NAMALWA (cell line): ENCODE measurements at places on chromosomes 4 and X.

- DNase-seq = peak; percentile 60
These were observed 19.1 kb upstream of the S100P start for GRCh38 chr4:6674500-6675149.

GRCh38 chr4:109434007-109434971 is 674 bp downstream of the SEC24B start:
- peak; percentile 49 for DNase-seq

DNA sequence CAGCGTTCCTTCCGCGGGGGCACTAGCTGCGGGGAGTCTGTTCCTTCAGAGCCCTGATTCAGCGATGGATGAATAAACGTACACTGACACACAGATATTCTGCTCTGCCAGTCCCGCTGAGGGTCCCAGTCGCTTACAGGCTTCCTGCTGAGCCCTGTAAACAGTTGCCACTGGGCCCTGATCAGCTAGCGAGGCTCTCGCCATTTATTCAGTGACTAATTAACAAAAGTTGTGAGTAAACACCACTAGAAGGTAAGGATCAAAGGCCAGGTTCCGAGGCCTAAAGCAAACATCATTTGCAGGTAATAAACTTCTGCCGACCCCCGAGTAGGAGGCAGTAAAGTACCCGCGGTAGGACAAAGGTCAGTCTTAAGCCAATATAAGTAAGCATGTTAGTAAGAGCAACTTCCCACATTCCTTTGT is 442.6 kb upstream of the GALNT7 start:
- DNase-seq = no peak

DNA sequence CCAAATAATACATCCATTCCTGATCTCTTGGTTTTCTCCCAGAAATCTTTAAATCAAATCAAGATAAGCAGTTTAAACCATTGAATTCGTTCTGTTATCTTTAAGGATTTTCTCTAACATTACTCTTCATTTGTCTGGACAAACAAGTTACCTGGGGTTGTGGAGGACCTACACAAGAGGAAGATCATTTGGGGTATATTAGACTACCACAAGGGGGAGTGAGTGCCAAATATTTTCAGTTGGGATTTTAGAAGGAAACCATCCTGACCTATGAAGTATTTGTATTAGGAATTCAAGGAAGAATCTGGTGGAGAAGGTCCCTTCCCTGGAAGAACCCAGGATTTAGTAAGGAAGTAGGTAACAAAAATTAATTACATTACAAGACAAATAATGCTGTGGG is 12.0 kb upstream of the DCHS2 start:
- DNase-seq = peak; percentile 47

DNA sequence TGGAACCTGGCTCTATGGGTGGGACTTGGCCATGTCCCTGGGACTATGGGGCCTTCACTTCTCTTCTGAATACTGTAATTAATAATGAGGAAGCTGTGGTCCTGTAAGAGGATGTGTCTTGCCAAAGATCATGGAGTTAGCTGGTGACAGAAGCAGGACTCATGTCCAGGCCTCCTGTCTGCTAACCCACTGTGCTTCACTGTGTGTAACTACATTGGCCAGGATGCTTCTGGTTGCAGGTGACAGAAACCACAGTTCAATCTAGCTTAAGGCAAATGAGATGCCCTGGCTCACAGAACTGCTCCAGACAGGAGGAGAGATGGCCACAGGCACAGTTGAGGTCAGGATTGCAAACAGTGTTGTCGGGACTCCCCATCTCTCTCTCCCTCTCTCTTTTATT is 3.1 kb downstream of the MTMR1 start:
- peak; percentile 48 for DNase-seq

DNA sequence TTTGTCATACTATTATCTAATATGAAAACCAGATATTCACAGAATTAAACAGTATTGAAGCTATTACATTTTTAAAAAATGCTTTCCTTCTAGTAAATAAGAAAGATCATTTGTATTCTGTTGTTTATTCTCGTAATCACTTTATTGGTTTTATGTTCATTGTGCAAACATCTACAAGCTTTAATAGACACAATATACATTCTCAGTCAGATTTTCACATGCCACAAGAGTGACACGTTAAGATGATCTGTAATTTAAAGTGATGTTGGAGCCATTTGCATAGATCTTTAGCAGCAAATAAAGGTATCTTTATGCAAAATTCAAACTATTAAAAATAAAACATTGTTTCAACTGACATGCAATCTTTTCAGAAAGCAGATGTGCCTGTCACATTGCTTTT is 469.9 kb downstream of the PCDH11X start:
- no peak for DNase-seq

- DNase-seq = no peak
These were observed 638.9 kb downstream of the MID1IP1 start for GRCh38 chrX:39439906-39440798.

GRCh38 chrX:104430742-104431119 is 135.3 kb upstream of the IL1RAPL2 start:
- DNase-seq = no peak

- DNase-seq = no peak
These were observed 1.1 kb downstream of the PCDH19 start for GRCh38 chrX:100408713-100409609.

DNA sequence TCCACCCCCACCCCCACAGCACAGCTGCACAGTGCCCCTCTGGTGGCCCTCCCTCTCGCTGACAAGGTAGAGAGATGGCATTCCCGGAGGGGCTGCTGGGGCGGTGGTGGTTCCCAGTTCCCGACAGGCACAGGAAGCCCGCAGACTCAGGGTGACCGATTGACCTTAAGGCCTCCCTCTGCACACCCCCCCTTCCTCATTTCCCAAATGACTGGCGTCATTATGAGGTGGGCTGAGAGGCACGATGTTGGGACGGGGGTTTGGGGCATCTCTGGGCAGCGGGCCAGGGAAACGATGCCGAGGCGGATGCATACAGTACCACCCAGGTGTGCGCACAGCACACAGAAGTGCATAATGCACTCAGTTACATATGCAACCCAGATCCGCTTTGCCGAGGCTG is 3.5 kb upstream of the TIMP1 start:
- DNase-seq = no peak

DNA sequence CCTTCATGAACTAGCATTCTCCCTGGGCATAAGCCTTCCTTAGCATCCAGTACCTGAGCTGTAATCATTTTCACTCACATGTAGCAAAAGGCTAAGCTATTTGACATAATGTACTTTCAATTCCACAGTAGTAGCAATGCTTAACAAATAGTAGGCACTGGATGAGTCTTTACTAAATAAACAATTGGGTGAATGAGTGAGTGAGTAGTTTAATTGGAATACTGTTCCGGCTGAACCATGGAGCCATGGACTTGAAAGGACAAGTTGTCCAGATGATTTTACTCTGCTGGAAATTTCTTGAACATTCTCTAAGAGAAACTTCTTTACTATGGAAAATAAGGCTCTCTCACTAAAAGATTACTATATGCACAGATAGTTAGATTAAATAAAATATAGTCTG is 159.3 kb downstream of the FAM47B start:
- DNase-seq = no peak

- DNase-seq = peak; percentile 30
These were observed 8.5 kb upstream of the NUDT6 start for GRCh38 chr4:122930862-122931261.

DNA sequence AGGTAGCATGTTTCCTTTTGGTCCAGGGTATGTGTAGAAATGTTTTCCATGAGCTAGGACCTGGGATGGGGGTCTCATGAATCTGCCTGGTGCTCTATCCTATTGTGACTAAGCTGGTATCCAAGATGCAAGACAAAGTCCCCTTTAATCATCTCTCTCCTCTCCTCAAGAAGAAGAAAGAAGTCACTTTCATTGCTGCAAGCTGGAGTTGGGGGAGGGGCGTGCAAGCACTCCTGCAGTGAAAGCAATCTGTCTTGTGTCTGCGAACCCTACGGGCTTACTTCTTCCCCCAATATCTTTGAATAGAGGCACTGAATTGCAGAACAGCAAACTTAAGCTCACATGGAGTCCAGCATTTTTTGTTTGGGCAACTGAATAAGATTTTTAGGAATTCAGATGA is 27.2 kb upstream of the GRPR start:
- DNase-seq = no peak

- DNase-seq = peak; percentile 20
These were observed 722 bp upstream of the NBDY start for GRCh38 chrX:56728321-56728720.

GRCh38 chr4:58477513-58477912 is 1367.3 kb upstream of the IGFBP7 start:
- no peak for DNase-seq

DNA sequence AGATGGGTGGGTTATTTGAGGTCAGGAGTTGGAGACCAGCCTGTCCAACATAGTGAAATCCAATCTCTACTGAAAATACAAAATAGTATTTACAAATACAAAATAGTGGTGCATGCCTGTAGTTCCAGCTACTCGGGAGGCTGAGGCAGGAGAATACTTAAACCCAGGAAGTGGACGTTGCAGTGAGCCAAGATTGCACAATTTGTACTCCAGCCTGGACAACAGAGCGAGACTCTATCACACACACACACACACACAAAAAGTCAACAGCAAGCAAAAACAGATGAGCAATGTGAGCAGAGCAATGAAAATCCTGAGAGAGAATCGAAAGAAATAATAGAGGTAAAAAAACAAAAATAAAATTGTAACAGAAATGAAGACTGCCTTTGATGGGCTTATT is 168.8 kb downstream of the PCDH18 start:
- no peak for DNase-seq

DNA sequence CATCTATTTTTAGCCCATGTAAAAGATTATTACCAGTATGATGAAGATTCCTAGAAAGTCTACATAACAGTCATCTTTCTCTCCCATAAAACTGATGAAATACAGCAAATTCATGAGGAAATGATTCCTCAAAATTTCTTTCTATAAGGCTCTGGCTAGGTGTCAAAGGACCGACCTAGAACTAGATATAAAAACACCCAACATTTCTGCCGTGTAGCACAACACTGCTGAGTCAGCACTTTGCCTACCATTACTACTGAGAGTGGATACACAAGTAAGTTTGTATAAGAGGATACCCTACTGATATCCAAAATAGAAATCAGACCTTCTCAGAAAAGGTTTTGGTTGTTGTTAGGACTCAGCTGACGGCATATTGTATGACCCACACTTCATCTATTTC is 24.7 kb downstream of the TMEM47 start:
- DNase-seq = no peak

- DNase-seq = no peak
These were observed 154.6 kb upstream of the FAT1 start for GRCh38 chr4:186878203-186878776.

DNA sequence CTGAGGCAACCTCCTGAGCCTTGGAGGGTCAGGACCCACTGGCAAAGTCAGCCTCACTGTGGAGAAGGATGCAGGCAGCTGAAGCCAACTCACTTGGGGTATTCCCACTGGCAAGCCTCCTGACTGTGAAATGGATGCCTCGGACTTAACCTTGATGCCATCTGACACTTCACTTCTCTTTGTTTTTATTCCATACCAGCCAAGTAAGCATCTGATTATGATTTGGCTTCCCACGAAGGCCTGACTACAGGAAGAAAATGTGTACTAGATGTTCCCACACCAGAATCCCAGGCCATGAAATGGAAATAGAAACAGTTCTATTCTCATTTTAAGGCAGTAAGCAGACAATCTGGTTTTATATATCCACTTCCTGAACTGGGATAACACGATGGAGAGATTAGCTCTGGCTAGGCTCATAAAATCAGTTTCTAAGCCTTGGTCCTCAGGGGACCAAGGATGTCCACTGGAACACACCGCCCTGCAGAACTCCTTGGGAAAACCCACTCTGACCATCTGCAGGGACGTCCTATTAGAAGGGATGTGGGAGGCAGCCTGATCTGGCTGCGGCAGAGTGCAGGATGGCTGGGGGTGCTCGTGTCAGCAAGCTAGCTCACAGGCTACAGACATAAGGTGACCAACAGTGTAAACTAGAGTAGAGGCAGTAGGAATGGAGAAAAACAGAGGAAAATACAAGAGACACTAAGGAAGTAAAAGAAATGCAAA is 89.3 kb downstream of the TSPAN5 start:
- no peak for DNase-seq

DNA sequence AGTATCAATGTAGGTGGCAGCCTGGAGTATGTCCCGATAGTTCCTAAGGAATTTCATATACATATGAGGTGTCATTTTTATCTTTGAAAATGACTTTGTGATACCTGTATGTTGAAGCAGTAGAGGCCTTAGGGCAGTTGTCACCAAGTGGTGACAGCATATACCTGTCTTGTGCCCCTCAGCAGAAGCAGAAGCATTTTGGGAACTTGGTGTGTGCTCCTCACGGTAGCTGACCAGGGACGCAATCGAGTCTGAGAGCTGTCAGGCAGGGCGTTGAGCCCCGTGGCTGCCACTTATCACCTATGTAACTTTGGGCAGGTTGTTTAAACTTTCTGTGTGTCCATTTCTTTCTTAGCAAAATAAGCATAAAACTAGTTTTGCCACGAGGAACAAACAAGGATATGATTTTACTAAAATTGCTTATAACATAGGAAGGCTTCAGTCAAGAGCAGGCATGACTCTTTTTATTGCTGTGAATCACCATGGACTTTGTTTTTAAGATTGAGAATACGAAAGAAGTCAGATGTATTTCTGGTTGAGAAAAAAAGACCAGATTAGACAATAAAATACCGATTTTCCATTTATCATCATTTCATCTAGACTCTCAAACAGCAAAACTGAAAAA is 161.5 kb downstream of the CPE start:
- DNase-seq = no peak

- DNase-seq = no peak
These were observed 37.8 kb downstream of the SEPTIN6 start for GRCh38 chrX:119655125-119655524.

GRCh38 chr4:5213087-5213595 is 161.9 kb downstream of the STK32B start:
- no peak for DNase-seq

DNA sequence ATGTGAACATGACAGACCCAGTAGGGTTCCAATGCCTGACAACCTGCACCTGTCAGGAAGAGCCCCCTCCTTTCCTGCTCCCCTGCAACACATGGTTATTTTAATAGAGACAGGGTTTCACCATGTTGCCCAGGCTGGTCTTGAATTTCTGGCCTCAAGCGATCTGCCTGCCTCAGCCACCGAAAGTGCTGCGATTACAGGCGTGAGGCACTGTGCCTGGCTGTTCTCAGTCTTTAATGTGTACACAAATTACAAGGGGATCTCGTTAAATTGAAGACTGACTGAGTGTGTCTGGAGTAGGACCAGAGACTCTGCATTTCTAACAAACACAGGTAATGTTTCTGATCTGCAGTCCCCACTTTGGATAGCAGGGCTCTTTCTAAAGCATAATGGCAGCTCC is 55.4 kb downstream of the NPNT start:
- no peak for DNase-seq

- no peak for DNase-seq
These were observed at the start of gene CCDC160 for GRCh38 chrX:134236626-134237614. CCDC160 (plus strand) TSS chrX:134237182; CDS start chrX:134244801, 7,619 bp downstream.

- no peak for DNase-seq
These were observed 29.0 kb upstream of the INPP4B start for GRCh38 chr4:142875117-142875516.

- DNase-seq = no peak
These were observed 2.8 kb downstream of the FTSJ1 start for GRCh38 chrX:48478806-48479205.

DNA sequence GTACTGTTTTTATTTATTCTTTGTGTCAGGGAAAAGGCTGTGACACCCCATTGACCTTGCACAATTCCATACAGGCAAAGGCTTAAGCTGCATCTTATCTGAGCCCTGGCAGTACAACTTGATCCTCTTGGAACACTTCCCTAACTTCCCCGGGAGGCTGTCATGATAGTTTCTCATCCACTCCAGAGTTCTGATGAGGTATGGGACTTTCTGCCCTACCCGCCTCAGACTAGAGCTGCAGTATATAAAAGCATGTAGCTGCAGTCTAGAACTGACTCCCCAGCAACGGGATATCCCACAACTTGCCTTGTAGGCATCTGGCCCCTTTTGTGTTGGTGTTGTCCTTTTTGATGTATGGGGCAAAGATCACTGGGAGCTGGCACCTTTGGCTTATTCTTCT is 72.7 kb downstream of the FNIP2 start:
- no peak for DNase-seq
